ENCODE measurements at places on chromosomes 13 and 19.
A peak's percentile ranks its signal among the peaks of the same experiment; 100 is the strongest.

DNA sequence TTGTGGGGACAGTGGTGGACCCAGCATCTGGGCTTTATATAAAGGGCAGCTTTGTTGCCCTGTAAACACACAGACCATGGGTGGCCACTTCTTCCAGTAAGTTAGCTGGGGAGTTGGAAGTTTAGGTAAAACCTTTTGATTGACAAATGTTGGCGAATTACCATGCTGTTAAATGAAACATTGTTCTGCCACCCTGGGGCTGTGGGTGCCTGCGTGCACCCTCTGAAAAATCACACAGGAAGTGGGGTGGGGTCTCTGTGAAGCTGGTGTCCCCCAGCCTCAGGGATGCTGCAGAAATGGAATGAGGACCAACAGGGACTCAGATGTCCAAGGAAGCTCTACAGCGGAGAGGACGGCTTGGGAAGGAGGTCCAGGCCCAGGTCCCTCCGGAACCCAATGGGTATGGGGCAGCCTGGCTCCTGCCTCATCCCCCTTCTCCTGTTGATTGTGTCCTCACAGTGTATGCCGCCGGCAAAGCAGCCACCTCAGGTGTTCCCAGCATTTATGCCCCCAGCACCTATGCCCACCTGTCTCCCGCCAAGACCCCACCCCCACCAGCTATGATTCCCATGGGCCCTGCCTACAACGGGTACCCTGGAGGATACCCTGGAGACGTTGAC, 2.8 kb upstream of the USF2 start:
- DNase-seq, result no peak

- DNase-seq, result no peak
These were observed 5.5 kb downstream of the PDE4C start for GRCh38 chr19:18220632-18221275.

GRCh38 chr19:10338940-10339339, 484 bp downstream of the ICAM3 start:
- no peak for DNase-seq

- no peak for DNase-seq
These were observed 14.7 kb upstream of the USP12 start for GRCh38 chr13:27186295-27186694.

GRCh38 chr19:52343548-52343947, 7.5 kb downstream of the ZNF610 start:
- peak; percentile 13 for DNase-seq
